Breast epithelium (tissue), 4 donors: ENCODE measurements at places on chromosomes 2 and 18. TPM values are rescaled to one million over a fixed set of nuclear protein-coding genes. Genes with fewer than 3 reads are reported as not detected.

GRCh38 chr2:142153601-142154000 is 22.8 kb upstream of the LRP1B start:
- no peak overlapping the region for H3K4me3 ChIP-seq
- no peaks in the 10 kb centered on the region for H3K4me1 ChIP-seq
- H3K27me3 ChIP-seq, result no peaks in the 10 kb centered on the region
- no peak for DNase-seq
- H3K36me3 ChIP-seq, result no peaks in the 10 kb centered on the region

- no peaks in the 10 kb centered on the region for H3K27me3 ChIP-seq
- H3K27ac ChIP-seq, result no peak overlapping the region
- no peaks in the 10 kb centered on the region for H3K36me3 ChIP-seq
Measured at GRCh38 chr2:155980941-155981560, 351.5 kb downstream of the NR4A2 start.

DNA sequence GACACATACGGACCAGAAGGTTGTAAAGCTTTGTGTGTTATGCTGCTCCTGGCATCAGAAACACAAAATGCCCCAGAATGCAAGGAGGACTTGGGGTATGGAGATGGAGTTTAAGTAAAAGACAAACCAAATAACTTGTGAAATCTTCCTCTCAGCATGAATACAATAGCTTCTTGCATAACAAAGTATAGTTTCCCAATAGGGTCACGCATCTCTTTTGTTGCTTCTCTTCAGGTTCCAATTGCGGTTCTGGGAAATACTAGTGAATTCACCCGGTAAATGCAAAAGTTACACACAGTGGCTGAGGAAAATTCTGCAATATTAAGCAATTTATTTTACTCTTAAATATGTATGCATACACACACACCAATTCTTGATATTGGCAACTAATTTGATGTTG is 339.2 kb upstream of the EPHA4 start:
- no peaks in the 10 kb centered on the region for H3K27me3 ChIP-seq
- DNase-seq, result no peak
- no peak overlapping the region for H3K27ac ChIP-seq
- no peaks in the 10 kb centered on the region for H3K36me3 ChIP-seq

GRCh38 chr2:142874293-142874814 is 3.1 kb upstream of the KYNU start:
- no peaks in the 10 kb centered on the region for H3K27me3 ChIP-seq
- peak overlapping the region; percentile 83 for H3K27ac ChIP-seq
- H3K36me3 ChIP-seq, result no peaks in the 10 kb centered on the region

GRCh38 chr2:201842131-201842860 is 36.0 kb downstream of the CDK15 start:
- no peaks in the 10 kb centered on the region for H3K36me3 ChIP-seq
- H3K27ac ChIP-seq, result no peak overlapping the region
- H3K4me3 ChIP-seq, result no peak overlapping the region

DNA sequence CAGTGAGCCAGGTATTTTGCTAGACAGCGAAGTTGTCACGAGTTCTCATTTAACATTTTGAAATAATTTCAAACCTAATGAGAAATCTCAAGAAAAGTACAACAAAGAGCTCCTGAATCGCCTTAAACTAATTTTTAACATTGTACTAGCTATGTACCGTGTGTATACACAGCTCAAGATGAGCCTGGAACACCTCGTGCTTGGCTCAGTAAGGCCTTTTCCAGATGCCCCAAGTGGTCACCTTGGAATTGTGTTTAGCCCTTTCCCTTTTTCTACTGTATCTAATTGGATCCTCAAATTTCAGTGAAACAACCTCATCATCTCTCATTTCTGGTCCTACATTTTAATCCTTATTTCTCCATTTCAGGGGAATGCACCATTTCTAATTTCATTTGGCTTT is 7.2 kb downstream of the PTPN4 start:
- H3K4me3 ChIP-seq, result no peak overlapping the region
- H3K27ac ChIP-seq, result no peak overlapping the region
- no peaks in the 10 kb centered on the region for H3K36me3 ChIP-seq
- H3K4me1 ChIP-seq, result no peaks in the 10 kb centered on the region
- no peaks in the 10 kb centered on the region for H3K27me3 ChIP-seq

- no peak overlapping the region for H3K4me3 ChIP-seq
- no peak overlapping the region for H3K27ac ChIP-seq
- H3K27me3 ChIP-seq, result no peaks in the 10 kb centered on the region
Measured at GRCh38 chr2:3857576-3857975, 154.2 kb downstream of the DCDC2C start.

- no peaks in the 10 kb centered on the region for H3K4me1 ChIP-seq
- H3K36me3 ChIP-seq, result no peaks in the 10 kb centered on the region
- no peak overlapping the region for H3K4me3 ChIP-seq
- no peak overlapping the region for H3K27ac ChIP-seq
Measured at GRCh38 chr2:29881089-29881730, 40.2 kb downstream of the ALK start.

DNA sequence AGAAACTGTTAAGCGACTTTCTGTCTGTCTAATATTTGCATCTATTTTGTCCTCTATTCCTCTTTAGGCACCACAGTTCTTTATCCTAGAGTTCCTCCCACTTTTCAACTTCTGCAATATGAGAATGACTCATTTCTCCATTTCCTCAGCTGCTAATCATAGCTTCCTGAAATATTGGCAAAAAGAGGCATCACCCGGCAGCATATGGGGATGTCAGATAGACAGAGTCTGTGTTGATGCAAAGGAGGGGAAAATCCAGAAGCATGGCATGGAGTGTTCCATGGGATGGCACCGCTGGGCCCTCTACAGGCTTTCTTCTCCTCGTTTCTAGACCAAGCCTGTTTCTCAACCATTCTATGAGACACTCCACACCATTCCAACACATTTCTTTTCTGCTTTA is 93.4 kb downstream of the DOCK10 start:
- no peaks in the 10 kb centered on the region for H3K4me1 ChIP-seq
- H3K27ac ChIP-seq, result no peak overlapping the region
- DNase-seq, result no peak
- H3K36me3 ChIP-seq, result no peaks in the 10 kb centered on the region

DNA sequence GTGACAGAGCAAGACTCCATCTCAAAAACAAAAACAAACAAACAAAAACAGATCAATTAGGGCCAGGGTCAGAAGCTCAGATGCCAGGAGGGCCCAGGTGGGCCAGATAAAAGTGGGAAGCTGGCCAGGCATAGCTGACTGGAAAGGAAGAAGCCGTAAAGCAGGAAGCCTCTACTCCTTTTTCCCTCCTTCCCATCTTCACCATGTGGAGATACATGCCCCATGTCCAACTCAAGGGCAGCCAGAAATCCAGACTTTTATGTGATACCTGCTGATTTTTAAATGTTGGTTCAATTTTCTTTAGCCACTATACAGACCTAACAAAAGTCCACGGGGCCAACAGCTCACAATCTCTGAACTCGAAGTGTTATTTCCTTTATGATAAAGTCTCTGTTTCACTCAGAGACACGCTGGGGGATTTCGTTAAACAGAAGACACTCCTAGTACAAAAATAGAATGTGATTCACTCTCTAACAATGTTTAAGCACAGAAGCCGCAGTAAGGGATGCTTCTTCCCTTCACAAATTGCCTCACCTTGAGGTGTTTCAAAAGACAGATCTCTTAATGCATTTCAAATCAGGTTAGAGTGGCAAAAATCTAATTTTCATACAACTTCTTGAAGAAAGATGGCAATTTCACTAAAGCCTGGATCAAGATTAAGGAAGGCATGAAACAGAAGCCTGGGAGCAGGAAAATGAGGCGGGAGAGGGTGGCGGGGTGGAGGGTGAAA is 14.0 kb downstream of the TMEM247 start:
- H3K27ac ChIP-seq, result no peak overlapping the region
- H3K36me3 ChIP-seq, result no peaks in the 10 kb centered on the region
- H3K4me3 ChIP-seq, result no peak overlapping the region
- no peaks in the 10 kb centered on the region for H3K4me1 ChIP-seq
- H3K27me3 ChIP-seq, result no peaks in the 10 kb centered on the region

PHLPP1 gene
- 19.9 TPM for total RNA-seq

INPP1 gene
- 7.4 TPM for total RNA-seq

SOWAHC gene
- total RNA-seq, result 9.1 TPM
